ENCODE measurements at places on chromosomes 6 and 20.
A peak's percentile ranks its signal among the peaks of the same experiment; 100 is the strongest.

GRCh38 chr6:139738801-139739455 lies 364.5 kb upstream of the CITED2 start:
- no peak for DNase-seq

DNA sequence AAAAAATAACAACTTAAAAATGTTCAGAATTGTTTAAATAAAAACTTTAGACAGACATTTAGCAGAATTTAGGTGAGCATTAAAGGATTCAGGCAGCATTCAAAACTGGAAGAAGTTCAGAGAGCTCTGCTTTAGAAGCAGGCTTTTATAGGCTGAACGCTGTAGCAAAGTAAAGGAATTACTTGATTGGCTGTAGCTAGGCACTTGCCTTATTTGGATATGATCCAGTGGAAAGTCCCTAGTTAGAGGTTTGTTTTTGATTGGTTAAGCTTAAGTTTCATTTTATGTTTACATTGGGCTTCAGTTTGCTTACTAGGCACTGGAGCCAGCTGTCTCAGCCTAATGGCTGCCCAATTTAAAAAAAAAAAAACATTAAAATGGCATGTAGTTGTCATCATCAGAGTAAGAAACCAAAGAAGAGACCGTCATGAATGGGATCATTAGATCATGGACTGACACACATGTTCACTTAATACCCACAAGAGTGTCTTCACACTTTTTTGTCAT lies 65.1 kb downstream of the CBFA2T2 start:
- DNase-seq = peak; percentile 71

DNA sequence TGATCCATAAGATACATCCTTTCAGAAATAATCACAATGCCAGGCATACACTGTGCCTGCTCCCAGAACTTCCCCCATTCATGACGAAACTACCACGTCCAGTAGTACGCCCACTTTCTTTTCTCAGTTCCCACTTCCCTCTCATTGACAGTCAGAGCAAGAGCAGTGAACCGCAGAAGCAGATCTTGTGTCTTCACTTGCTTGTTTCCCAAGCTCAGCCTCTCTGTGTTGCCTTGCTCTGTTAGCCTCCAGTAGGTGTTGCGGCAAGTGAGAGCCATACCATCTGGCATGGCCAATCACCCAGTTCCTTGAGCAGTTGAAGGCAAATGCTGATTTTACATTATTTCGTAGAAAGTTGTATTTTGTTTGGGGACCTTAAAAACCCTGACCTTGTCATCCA lies 11.7 kb downstream of the UST start:
- DNase-seq = peak; percentile 70

GRCh38 chr6:20704325-20705025 lies 170.2 kb downstream of the CDKAL1 start:
- DNase-seq = no peak

DNA sequence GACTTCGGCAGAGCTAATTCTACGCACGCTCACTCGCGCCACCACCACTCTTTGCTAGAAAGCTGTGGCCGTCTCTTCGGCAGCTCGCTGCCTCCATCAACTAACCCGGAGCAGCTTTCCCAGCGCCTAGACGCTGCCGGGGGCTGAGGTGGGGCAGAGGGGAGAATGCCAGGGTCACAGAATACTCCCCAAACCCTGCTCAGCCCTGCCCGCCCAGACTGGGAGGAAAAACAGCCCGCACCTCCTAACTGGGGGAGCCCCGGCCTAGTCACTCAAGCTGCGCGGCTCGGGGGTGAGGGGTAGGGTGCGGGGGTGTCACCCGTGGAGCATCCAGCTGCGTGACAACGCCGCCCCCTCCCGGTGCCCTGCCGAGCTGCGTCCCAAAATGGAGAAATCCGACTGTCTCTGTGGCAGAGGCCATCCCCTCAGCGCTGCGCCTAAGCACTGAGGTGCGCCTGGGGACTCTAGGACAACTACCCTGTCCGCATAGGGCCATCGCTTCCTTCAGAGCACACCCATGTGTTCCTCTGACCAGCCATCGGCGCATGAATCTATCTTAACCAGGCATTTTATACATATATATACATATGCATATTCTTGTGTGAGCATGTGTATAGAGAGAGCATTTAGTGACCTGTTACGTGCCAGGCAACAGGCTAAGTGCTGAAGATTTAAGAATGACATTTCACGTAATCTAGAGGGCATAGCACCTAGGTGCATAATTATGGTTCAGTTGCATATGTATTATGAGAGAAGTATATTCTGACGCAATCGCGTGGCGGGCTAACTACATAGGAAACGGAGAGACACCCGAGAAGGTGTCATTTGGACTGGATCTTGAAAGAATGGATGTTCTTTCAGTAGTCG lies 1.5 kb upstream of the TENT5A start:
- DNase-seq = peak; percentile 93

- no peak for DNase-seq
Observed at GRCh38 chr20:60559462-60559861, 601.2 kb downstream of the CDH26 start.

DNA sequence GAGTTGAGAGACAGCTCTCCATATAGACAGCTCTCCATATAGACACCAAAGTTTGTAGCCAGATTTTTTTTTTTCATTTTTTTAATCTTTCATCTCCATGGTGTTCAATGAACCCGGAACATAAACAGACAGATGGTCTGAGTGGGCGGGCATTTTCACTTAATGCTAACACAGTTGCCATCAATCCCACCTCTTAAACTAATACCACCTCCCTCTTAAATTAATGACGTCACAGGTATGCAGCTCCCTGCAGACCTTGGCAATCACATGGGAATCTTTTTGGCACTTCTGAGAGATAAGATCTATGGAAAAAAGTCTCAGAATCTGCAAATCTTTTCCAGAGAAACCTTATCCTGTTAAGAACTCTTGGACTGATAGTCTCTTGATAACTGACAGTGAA lies 43.2 kb downstream of the PFDN4 start:
- DNase-seq = no peak

DNA sequence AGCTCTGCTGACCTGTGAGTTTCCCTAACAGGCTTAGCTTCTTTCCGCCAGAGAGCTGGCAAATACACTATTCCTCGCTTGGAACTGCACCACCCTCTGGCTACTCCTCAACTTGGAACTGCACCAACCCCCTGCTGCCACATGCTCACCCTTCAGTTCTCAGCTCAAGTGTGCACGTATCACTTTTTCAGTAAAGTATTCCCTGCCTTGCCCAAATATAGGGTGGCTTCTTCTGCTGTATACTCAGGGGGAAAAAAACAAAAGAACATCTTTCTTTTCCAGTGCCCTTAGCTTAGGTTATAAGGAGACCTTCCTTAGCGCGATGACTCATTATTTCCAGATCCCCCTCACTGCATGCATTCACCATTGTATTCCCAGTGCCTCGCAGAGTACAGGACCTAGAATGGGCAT lies 21.2 kb downstream of the GNAS-AS1 start:
- no peak for DNase-seq

- no peak for DNase-seq
Observed at GRCh38 chr6:125959041-125959440, 2.5 kb downstream of the HINT3 start.

- no peak for DNase-seq
Observed at GRCh38 chr20:25087186-25087929, 5.4 kb upstream of the VSX1 start.
